GM23338 (cell line): ENCODE measurements at places on chromosomes 16 and 17.

- no peak for DNase-seq
Observed at GRCh38 chr16:70388006-70388680, 41.4 kb downstream of the DDX19A start.

- DNase-seq: no peak
Observed at GRCh38 chr17:71482625-71483024, 638.2 kb upstream of the SOX9 start.

- DNase-seq: no peak
Observed at GRCh38 chr17:42647778-42648177, 11.3 kb upstream of the TUBG2 start.

DNA sequence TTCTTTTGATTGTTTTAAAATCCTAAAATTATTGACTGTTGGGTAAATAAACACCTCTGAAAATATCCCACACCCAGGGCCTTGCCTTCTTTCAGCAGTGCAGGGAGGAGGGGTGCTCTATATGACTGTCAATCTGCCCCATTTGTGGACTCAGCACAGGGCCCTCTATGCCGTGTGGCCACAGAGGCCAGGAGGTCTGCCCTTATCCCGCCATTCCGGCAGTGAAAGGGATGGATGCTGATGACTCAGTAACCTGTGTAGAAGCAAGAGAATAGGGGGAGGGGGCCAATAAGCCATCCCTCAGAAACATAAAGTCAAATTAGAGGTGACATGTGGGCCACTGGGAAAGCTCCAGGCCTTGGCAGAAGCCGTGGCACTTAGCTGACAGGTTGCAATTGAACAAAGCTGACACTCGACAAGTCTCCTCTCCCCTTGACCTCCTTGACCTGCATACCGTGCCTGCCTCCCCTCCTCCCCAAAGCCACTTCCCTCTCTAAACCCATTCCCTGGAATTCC is 281.4 kb upstream of the DYNLRB2 start:
- DNase-seq: no peak
